ENCODE measurements at places on chromosomes 7 and 10.

DNA sequence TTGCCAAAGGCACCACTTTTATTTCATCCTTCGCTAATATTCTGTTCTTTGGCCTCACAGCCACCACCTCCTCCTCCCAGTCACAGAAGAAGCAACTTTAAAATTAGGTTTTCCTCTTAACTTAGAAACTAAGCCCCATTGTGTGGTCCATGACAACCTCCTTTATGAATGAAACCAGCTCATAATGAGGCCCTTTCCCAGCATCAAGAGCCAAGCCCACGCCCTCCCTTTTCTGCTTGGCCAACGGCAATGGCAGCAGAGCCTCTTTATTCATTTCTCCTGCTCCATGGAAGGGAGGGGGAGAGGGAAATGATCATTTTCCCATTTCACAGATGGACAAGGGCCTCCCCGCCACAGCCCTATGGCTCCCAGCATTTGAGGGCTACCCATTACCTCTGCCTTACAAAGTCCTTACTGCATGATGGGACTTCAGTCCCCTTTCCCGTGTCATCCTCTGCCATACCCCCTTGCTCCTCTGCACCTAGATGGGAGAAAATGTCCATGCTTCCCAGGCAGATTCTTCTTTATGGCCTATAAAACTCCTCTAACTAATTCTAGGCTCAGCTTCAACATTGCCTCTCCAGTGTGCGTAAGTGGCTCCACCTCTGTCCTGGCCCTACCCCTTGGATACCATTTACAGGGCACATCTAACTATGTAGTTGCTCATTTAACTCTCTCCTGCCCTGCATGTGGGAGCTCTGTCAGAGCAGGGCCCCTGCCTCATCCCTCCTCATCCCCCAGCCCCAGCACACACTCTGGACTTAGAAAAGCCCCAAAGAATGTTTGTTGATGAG, 475.5 kb downstream of the RPS24 start:
- no peak for DNase-seq

DNA sequence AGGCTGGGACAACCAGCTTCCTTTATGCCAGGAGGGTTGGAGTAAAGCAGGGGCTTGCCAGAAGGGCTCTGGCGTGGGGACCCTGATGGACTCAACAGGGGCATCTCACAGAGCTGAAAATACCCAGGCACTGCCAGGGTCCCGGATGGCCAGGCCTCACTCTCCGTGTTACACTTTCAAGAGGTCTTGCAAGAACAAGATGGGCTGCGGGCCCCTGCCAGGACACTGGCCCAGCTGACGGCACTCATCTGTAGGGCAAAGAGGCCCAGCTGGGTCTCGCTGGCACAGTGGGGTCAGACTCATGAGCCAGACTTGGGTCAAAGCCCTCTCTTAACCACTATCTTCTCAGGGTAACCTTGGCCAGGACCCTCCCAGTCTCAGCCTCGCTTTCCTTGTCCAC, 90.9 kb downstream of the FAM53B start:
- no peak for DNase-seq

GRCh38 chr7:5177060-5177459, 13.0 kb upstream of the WIPI2 start:
- DNase-seq, result no peak

- DNase-seq, result no peak
Measured at GRCh38 chr10:79586933-79587332, 23.8 kb upstream of the SFTPA1 start.

DNA sequence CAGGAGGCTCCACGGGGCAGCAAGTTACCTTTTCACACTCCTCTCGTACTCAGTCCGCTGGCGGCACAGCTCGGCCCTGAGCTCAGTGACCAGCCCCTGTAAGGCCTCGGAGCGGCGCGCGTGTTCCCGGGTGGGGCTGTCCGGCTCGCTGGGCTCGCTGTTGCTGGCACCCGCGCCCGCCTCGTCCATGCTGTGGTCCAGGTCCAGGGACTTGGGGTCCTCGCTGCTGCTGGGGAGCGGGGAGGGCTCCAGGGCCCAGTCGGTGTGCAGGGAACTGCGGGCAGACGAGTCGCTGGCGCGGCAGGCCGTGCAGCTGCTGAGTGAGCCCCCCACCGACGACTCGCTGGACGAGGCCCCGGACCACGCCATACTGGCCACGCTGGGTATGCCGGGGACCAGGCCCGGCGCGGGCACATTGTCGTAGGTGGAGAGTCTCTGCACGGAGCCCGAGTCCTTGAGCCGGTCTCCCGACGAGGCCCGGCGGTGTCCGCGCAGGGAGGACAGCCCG, 143.8 kb downstream of the MAPK8 start:
- no peak for DNase-seq

- no peak for DNase-seq
Measured at GRCh38 chr10:22824984-22825383, 102.9 kb upstream of the ARMC3 start.

- no peak for DNase-seq
Measured at GRCh38 chr7:64879800-64880199, 23.3 kb upstream of the ZNF273 start.
